ENCODE measurements at places on chromosomes 1 and 21. TPM values are rescaled to one million over a fixed set of nuclear protein-coding genes. Genes with fewer than 3 reads are reported as not detected.

GRCh38 chr1:28233264-28233606 is 406 bp upstream of the DNAJC8 start:
- H3K27ac ChIP-seq, result no peak overlapping the region
- H3K4me3 ChIP-seq, result peak overlapping the region; percentile 97
- no peaks in the 10 kb centered on the region for H3K27me3 ChIP-seq
- peaks cover 17% of the 10 kb centered on the region for H3K36me3 ChIP-seq

GRCh38 chr1:108686614-108687313 is 5.3 kb upstream of the PRPF38B start:
- H3K27ac ChIP-seq, result no peak overlapping the region
- DNase-seq, result no peak
- no peak overlapping the region for H3K4me3 ChIP-seq

DNA sequence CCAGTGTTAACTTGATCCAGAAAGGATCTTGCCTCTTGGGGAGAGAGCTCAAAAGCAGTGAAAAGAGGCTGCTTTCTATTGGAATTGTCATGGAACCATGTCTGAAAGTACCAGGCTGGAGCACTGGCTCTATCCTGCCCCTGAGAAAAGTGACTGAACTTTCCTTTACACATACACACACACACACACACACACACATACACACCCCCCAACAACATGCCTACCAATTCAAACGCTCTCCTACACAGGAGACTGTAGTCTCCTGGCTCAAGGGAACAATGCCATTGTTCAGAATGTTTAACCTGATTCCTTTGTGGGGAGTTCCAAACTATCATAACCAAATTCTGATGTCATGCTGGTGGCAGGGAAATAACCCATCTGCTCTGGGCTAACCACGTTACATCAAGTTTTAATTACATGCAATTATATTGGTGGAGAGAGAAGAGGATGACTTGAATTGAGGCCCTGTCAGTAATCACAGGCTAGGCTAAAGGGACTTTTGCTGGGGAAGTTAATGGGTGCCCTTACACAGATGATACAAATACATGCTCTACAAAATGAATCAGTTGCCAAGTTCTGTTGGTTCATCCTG is 52.3 kb upstream of the DUSP10 start:
- H3K4me1 ChIP-seq, result no peaks in the 10 kb centered on the region
- H3K27ac ChIP-seq, result no peak overlapping the region
- DNase-seq, result no peak

DNA sequence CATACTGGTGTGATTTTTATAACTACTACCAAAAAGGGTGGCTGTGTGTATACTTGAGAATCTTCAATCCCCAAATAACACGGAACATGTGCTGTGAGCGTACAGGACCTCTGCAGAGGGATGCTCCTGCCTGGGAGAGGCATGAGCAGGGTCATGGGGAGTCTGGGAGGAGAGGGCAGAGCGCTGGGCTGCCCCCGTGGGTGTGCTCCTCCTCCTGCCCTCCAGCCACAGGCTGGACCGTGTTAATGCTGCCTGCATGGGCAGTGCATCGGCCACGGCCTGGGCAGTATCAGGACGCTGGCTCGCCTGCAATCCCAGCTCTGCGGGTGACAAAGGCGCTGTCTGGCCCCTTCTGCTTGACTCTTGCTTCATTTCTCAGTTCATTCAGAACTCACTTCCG is 6.2 kb downstream of the CEP104 start:
- no peaks in the 10 kb centered on the region for H3K27me3 ChIP-seq
- H3K27ac ChIP-seq, result no peak overlapping the region
- no peak overlapping the region for H3K4me3 ChIP-seq
- no peaks in the 10 kb centered on the region for H3K4me1 ChIP-seq

DNA sequence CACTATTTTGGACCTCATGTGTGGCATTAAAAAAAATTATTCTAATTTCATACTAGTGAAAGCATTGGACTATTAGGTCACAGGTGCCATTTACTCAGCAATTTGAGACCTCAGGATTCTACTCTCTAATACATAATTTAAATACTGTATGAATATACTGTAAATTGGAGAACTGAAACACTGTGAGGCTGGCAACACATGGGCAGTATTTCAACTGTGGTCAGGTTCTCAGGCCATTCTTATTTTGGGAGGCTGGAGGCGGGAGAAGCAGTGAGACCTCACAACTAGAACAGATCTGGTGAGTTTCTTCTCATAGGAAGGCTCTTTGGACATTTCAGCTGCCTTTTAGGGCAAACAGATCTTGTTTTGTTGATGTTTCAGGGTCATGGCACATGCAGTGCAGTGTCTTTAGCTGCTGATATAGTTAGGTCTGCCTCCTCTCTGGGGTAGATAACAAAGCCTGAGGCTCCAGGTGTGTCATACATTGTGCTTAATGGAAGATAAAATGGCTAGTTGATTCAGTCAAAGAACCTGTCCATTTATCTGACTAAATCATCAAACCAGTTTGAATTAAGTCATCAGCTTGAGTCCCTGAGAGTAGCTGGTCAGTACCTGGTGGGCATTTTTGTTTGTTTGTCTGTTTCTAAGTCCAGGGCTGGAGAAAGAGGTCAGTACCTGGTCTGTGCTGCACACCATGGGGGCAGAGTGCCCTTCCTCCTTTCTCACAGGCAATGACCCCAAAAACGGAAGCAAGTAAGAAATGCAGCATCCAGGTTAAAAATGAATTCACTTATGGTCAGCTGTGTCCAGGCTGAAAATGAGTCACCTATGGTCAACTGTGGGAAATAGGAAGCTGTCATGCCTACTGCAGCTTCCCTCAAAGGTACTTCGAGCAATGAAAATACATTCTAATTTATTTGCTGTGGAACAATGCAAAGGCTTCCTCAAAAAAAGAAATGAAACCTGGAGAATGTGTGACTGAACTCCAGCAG is 216.2 kb downstream of the SDCCAG8 start:
- peaks cover 5% of the 10 kb centered on the region for H3K4me1 ChIP-seq
- no peaks in the 10 kb centered on the region for H3K27me3 ChIP-seq
- H3K36me3 ChIP-seq, result no peaks in the 10 kb centered on the region

DNA sequence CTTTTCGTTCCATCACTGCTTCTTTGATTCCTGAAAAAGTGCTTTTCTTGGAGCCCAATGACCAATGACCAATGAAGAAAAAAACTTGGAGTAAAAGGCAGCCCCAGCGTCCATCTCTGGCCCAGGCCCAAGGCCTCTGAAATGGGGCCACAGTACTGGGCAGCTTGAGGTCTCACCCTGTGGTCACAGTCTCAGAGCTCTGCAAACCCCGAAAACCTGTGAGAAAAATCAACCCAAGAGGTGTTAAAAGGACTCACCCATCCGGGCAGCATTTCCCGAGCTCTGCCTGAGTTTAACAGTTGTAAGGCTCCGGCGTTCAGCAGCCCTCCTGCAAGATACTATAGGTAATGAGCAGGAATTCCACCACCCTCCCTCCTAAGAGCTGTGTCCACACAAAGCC is 2.1 kb upstream of the EFHD2 start:
- DNase-seq, result no peak
- H3K27ac ChIP-seq, result no peak overlapping the region
- H3K27me3 ChIP-seq, result peaks cover 4% of the 10 kb centered on the region
- H3K36me3 ChIP-seq, result no peaks in the 10 kb centered on the region
- no peak overlapping the region for H3K4me3 ChIP-seq
- H3K4me1 ChIP-seq, result no peaks in the 10 kb centered on the region

GRCh38 chr1:207156095-207156494 is 52.1 kb downstream of the C4BPA start:
- no peak for DNase-seq
- no peaks in the 10 kb centered on the region for H3K36me3 ChIP-seq
- no peak overlapping the region for H3K27ac ChIP-seq
- H3K4me1 ChIP-seq, result no peaks in the 10 kb centered on the region
- H3K4me3 ChIP-seq, result no peak overlapping the region

DNA sequence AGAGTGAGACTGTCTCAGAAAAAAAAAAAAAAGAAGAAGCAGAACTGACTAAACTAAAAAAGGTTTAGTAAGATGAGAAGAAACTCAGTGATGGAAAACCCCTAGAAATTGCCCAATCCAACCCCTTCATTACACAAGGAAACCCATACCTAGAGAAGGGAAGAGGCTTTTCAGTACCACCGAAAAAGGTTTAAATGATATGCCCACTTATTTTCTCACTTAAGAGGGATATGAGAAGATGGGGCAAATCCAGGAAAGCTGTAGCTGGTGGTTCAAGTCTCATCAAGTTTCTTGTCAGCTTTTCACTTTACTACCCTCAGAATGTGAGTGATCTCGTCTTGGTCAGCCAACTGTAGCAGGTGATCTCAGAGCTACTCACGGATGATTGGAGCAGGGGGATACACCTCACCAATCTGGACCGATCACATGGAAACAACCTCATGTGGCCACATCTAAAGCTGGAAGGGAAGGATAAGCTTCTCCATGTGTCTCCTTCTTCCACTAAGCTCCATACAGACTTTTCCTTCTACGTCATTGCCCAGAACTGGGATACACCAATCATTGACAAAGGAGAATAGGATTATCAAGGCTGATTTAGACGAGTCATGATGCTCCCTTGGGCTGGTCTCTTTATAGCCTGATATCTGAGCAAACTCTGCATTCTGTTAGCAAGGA is 126.7 kb upstream of the POU3F1 start:
- H3K27me3 ChIP-seq, result no peaks in the 10 kb centered on the region
- no peak overlapping the region for H3K27ac ChIP-seq
- H3K4me3 ChIP-seq, result no peak overlapping the region
- no peak for DNase-seq

DNA sequence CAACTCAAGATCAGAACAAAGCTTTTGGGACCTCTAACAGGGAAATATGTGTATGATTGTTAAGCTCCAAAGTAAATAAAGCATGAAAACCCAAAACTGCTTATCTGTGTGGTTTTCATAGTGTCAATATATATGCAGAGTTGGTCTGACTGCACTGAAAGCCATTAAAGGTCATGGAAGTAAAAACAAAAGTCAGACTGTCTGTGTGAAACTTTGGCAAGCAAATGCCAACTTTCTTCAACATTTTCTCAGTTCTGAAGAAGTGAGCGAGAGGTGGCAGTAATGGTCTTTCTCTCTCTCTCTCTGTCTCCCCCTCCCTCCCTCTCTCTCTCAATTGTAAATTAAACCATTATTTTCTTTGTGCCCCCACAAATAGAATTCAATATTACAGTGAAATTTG is 100.1 kb upstream of the S1PR1 start:
- no peaks in the 10 kb centered on the region for H3K27me3 ChIP-seq
- peaks cover 2% of the 10 kb centered on the region for H3K4me1 ChIP-seq
- H3K27ac ChIP-seq, result no peak overlapping the region
- no peak for DNase-seq
- no peak overlapping the region for H3K4me3 ChIP-seq

- H3K4me3 ChIP-seq, result no peak overlapping the region
- H3K27me3 ChIP-seq, result no peaks in the 10 kb centered on the region
- H3K36me3 ChIP-seq, result peaks cover 4% of the 10 kb centered on the region
- DNase-seq, result no peak
These were observed 14.6 kb upstream of the UMODL1 start for GRCh38 chr21:42056468-42056867.

DNA sequence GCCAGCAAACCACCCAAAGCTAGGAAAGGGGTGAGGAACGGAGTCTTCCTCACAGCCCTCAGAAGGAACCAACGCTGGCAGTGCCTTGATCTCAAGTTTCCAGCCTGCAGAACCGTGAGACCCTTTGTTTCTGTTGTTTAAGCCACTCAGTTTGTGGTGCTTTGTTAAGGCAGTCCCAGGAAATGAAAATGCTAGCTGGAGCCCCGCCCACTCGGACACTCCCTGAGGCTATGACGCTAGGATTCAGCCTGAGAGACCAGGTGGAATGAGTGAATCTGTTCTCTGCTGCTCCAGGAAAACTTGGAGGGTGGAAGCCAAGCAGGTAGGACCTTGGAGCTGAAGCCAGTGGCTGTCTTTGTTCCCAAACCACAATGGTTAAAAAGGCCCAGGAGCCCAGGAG is 196.5 kb upstream of the POU3F1 start:
- no peak overlapping the region for H3K4me3 ChIP-seq
- no peak overlapping the region for H3K27ac ChIP-seq
- H3K4me1 ChIP-seq, result peaks cover 13% of the 10 kb centered on the region
- 0 out of 2 replicates have a peak, but pooled peaks cover 3% of the 10 kb centered on the region for H3K27me3 ChIP-seq
- no peaks in the 10 kb centered on the region for H3K36me3 ChIP-seq

GRCh38 chr1:117911051-117911450 is 18.4 kb downstream of the GDAP2 start:
- no peaks in the 10 kb centered on the region for H3K27me3 ChIP-seq
- H3K4me1 ChIP-seq, result no peaks in the 10 kb centered on the region
- no peaks in the 10 kb centered on the region for H3K36me3 ChIP-seq
- no peak for DNase-seq

DNA sequence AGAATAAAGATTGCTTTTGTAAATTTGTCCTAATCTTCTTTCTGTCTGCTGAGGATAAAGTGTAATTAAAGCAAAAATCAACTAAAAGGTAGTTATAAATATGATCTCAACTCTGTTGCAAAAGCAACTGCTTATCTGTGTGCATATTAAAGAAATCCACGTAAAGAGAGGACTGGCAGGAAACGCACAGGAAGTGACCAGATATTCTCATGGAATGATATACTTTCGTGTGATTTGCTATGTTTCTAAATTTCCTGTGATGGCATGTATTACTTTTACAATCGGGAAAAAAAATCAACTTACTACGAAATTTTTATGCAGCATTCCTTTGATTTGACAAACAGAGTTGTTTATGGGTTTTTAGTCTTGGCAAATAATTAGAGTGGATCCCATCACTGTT is 75.4 kb downstream of the RGS2 start:
- no peaks in the 10 kb centered on the region for H3K27me3 ChIP-seq
- no peak for DNase-seq
- H3K4me3 ChIP-seq, result no peak overlapping the region
- H3K27ac ChIP-seq, result no peak overlapping the region
- peaks cover 2% of the 10 kb centered on the region for H3K4me1 ChIP-seq

- H3K27me3 ChIP-seq, result no peaks in the 10 kb centered on the region
- no peak overlapping the region for H3K27ac ChIP-seq
- no peak overlapping the region for H3K4me3 ChIP-seq
These were observed 1.9 kb downstream of the LY9 start for GRCh38 chr1:160797861-160798273.

DNA sequence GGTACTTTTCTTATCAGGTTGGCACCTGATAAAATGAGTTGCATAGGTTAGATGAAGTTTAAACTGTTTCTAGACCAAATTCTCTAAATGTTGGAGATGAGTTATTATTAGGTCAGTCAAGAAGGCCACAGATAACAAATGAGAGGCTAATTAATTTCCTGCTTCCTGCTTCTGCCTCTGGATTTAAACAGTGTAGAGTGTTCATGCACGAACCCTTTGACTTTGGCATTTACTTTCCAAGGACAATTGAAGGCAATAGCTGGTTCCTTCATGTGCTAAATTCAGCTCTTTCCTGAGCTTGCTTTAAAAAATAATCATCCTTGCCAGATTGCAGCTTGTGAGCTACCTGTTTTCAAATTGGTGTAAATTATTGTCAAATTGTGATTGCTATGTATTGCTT is 80.6 kb downstream of the RASAL2 start:
- no peaks in the 10 kb centered on the region for H3K4me1 ChIP-seq
- H3K27ac ChIP-seq, result no peak overlapping the region
- H3K36me3 ChIP-seq, result no peaks in the 10 kb centered on the region
- H3K27me3 ChIP-seq, result no peaks in the 10 kb centered on the region

TTC13 gene
- 8.6 TPM for total RNA-seq

ADAM30 gene
- not detected for total RNA-seq

CASQ2 gene
- not detected for total RNA-seq

SPRR2E gene
- total RNA-seq, result not detected

NOS1AP gene
- 8.1 TPM for total RNA-seq

SMIM1 gene
- total RNA-seq, result 5.3 TPM

TM2D1 gene
- total RNA-seq, result 20.3 TPM

MEX3A gene
- 64.6 TPM for total RNA-seq

Measured in H9 (cell line).